ENCODE measurements at places on chromosomes 7 and 10. TPM values are rescaled to one million over a fixed set of nuclear protein-coding genes. Genes with fewer than 3 reads are reported as not detected.

DNA sequence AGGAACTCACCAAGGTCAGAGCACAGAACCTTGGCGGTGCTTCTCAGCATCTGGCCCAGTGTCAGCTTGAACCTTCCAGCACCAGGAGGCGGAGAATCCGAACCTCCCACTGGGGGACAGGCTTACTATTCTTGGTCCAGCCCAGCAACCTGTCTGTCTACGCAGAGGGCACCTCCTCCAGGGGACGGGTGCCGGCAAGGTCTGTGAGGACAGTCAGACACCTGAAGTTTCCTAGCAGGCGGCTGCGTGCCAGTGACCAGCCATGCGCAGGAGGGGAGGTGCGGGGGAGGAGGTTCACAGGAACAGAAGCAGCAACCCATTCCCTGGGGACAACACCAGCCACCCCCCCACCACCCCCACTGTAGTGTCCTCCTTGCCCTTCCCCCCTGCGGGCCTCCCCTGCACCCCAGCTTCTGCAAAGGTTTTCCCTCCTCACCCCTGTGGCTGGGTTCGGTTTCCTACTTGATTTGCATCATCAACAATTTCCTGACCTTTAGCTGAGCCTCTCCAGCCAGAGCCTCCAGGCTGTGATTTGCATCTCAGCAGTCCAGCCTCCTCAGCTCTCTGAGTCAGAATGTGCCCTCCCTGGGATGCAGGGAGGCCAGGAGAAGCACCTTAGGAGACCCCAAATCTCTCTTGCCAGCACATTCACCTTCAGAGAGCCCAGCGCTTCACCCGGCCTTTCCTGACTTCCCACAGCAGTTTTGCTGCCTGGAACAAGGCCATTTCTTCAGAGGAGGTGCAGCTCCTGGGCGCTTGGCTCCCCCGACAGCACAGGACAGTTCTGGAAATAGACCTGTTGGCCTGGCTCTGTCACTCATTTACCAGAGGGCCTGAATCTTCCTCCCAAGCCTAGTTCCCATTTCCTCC, 107.5 kb upstream of the NPS start:
- DNase-seq: peak; percentile 87

DNA sequence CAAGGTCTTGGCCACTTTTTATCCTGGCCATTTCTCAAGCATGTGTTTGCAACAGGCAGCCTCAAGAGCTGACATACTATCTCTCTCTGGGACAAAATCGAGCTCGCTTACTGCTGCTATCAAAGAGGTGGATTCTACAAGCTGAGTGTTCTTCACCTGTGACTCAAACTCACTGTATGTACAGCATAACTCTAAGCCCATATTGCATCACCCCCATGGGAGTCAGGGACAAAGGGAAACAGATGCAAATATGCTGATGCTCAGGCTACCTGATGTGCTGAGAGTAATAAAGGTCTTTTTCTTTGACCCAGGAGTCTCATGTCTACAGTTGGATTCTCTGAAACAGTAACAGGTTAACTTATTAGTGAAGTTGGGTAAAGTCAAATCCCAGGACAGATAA, 45.2 kb downstream of the PCLO start:
- no peak for DNase-seq

GRCh38 chr10:125407000-125407502, 246.7 kb upstream of the CTBP2 start:
- DNase-seq: no peak

DNA sequence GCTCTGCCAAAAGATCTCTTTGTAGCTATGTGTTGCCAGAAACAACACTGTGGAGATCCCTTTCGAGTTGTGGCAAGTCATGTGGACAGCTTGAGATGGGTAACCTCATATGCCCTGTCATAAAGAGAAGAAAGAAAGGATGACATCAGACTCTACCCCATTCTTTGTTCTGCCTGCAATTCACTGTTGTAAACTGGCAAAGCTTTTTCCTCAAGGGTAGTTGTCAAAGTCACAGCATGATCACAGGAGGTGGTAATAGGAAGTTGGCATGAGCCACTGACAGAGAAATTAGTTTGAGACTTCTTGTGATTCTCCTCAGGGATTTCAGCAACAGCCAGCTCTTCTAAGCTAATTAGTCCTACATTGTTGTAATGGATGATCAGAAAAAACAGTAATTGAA, 19.4 kb upstream of the MINDY3 start:
- DNase-seq: peak; percentile 14

- no peak for DNase-seq
These were observed 42.9 kb downstream of the CHRM2 start for GRCh38 chr7:136911344-136911743.

DNA sequence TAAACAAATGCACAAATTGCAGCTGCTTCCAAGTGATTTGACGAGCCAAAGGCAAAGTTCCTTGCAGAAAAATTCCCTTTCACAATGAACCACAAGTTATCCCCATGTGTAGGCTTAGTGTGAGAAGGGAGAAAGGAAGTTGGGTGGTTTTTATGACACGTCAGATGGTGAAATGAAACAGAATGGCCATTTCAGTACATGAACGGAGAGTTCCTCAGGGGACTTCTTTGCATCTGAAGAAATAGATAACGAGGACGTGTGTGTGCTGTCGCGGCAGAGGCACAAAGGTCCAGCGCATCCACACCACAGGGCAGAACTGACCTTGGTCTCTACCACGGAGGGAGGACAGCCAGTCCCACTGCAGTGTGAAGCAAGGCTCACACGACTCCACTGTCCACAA, 135.9 kb downstream of the PAXIP1 start:
- DNase-seq: no peak

- DNase-seq: no peak
These were observed 57.6 kb downstream of the CDH23 start for GRCh38 chr10:71454347-71454746.

- DNase-seq: no peak
These were observed 3.8 kb upstream of the SKIDA1 start for GRCh38 chr10:21529032-21529910.

DNA sequence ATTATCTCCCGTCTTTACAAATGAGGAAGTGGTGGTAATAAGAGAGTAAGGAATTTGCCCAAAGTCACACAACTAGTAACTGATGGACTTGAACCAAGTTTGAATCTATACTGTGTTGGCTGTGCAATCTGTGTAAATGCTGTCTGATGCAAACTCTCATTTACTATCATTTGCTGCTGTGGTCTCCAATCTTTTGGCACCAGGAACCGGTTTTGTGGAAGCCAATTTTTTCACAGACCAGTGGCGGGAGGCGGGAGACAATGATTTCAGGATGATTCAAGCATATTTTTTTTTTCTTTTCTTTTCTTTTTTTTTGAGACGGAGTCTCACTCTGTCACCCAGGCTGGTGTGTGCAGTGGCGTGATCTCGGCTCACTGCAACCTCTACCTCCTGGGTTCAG, 450.0 kb upstream of the FZD8 start:
- no peak for DNase-seq

FEZF1 gene
- 2.1 TPM for total RNA-seq

TRIM50 gene
- not detected for total RNA-seq

DNA sequence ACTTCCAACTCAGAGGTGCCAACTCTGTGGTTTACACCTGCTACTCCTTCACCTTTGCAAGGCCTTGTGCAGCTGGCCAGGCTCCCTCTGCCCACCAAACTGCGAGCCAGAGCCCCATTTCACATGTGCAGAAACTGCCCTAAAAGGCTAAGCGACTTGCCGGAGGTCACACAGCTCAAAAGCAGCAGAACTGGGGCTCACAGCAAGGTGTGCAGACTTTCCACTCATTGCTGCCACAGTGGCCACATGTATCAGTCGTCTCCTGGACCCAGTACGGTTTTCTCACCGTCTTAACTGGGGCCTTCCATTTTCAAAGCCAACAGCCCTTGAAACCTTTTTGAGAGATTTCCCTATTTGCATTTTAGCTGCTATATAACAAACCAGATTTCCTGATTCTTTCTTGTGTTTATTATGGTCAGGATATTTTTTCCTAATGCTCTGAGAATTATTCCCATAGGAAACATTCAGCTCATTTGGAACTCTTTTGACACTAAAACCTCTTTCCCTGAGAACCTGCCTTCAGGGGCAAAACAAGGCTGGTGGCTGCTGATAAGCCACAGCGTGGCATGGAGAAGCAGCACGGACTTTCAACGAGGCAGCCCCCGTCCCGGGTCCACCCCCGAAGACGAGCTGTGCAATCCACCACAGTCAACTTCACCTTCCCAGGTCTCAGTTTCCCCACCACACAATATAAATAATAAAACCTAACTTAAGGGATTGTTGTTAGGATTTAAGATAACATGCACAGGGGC, 29.9 kb downstream of the SORBS1 start:
- no peak for DNase-seq

DNA sequence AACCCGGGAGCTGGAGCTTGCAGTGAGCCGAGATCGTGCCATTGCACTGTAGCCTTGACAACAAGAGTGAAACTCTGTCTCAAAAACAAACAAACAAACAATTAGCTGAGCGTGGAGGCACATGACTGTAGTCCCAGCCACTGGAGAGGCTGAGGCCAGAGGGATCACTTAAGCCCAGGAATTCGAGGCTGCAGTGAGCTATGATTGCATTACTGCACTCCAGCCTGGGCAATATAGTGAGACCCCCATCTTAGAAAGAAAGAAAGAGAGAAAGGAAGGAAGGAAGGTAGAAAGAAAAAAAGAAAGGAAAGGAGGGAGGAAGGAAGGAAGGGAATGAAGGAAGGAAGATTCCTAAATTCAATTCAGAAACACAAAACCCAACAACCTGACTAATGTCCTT, 141.3 kb upstream of the TNRC18 start:
- no peak for DNase-seq

GRCh38 chr7:90022213-90022612, 132.1 kb upstream of the STEAP1 start:
- no peak for DNase-seq

- no peak for DNase-seq
These were observed 19.4 kb upstream of the CDC14C start for GRCh38 chr7:48904975-48905374.

DNA sequence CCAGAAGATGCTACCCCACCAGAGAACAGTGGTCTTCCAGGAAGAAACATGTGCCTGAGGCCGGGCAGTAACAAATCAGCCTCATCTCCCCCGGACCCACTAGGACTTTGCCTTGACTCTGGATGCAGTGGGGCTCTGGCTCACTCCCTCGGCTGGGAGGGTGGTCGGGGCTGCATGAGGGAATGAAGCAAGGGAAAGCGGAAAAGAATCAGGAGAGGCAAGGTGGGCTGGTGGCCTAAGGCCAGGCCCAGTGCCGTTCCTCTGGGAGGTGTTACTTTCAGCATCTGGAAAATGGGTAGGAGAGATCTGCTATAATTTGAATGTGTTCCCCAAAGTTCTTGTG, 51.8 kb downstream of the CLEC2L start:
- DNase-seq: no peak

GRCh38 chr7:47807756-47808155, 140.5 kb downstream of the PKD1L1 start:
- DNase-seq: peak; percentile 64

DNA sequence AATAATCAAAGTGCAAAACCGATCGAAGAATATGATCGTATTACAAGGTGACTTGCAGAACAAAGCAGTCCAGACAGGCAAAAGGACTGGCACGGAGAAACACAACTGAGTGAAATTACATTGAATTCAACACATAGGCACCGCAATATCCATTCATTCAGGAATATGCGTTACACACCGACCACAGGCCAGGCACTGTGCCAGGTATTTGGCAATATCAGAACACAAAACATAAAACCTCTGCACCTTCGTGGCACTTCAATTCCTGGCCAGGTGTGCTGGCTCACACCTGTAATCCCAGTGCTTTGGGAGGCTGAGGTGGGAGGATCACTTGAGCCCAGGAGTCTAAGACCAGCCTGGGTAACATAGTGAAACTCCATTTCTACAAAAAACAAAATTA, 187.9 kb downstream of the DIP2C start:
- no peak for DNase-seq

DNA sequence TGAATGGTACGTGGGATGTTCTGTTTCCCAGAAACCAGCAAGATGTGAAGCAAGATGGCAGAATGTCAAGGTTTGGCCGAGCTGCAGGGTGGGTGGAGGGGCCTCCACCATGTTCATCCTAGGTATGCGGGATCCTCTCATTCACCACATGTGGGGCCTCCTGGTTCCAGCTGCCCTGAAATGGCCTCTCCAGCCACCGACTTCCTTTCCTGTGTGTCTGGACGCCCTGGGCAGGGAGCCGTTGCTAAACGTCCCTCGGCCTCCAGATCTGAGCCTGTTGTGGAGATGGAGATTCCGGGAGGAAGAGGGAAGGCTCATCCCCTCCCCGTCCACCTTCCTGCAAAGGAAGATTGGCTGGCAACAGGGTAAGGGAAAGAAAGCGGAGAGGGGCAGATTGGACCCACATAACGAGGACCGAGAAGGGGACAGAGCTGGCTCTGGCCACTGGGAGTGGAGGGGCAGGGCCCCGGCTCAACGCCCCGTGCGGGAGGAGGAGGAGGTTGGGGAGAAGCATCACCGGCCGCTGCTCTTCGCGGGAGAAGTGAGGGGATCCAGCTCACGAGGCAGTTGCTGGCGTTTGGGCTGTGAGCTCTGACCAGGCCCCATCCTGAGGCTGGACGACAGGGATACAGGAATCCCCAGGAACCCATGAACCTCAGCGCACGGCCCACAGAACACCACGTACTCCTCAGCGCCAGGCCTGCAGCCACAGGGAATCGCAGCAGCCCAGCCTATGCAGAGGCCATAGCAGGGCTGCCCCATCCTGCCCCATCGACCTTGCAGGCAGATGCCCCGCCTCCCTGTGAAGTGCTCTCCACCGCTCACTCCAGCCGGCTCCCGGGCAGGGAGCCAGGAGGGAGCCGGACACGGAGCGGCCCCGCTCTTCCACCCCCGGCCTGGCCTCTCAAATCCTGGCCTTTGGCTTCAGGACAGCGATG, 98.3 kb downstream of the FOXL3 start:
- DNase-seq: peak; percentile 58

DNA sequence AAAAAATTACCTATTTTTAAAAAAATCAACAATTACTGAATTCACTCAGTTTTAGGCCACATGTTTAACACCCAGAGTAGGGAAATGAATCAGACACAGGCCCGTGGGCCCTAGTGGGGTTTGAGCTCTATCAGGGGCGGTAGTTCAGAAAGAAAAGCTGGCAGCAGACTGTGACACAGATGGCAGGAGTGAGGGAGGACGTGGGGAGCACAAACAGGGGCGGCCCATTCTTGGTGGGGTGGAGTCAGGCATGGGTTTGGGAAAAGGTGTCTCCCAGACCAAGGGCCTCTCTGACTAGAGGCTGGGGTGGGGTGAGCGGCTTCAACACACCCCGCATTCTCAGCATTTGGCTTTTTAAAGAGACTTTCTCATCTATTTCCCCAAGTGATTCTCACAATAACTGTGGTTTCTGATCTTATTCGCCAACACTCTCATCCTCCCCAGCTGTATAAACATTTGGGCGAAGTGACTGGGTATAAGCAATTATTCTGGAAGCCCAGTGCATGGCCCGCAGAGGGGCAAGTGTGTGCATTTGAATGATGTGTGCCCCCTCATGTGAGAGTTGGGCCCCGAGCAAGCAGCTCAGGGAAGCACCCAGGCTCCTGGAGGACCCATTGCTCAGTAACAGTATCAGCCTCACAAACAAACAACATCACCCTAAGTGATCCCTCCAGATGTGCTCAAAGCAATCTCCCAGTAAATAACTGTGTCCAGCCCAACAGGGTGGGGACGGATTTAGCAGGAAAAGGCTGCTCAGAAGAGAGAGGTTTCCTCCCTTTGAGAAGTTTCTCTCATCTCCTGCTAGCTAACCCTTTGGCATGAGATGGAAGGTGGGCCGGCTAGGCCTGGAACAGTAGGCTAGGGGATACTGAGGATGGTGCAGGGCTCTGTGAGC, 437.6 kb upstream of the ZMIZ1 start:
- no peak for DNase-seq

GRCh38 chr10:60856405-60856804, 78.1 kb downstream of the CDK1 start:
- DNase-seq: no peak
